ENCODE measurements at places on chromosomes 7 and 10.

DNA sequence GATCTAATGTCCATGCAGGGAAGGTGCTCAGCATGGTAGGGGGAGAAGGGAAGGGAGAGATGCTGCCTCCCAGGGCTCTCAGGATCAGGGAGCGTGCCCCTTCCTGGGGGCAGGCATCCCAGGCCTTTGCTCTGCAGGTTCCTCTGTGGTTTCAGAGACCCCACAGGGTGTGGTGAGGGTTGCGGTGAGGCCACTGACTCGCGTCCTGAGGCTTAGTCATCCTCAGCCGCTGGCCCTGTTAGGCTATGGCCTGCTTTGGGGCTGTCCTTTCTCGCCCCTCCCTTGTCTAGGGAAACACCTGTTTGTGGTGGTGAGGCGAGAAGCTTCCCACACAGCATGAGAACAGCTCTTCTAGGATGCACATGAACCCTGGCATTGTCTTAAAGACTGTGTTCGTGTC lies 558.3 kb upstream of the FOXK1 start:
- DNase-seq: no peak

DNA sequence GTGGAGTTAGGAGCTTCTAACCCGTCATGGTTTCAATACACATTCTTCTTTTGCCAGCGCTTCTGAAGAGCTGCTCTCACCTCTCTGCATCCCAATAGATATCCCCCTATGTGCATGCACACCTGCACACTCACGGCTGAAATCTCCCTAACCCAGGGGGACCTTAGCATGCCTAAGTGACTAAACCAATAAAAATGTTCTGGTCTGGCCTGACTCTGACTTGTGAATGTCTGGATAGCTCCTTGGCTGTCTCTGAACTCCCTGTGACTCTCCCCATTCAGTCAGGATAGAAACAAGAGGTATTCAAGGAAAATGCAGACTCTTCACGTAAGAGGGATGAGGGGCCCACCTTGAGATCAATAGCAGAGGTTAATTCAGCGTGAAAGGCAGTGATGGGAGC lies 22.4 kb downstream of the PRSS2 start:
- DNase-seq: no peak

- DNase-seq: no peak
Observed at GRCh38 chr10:79446758-79447084, 1.3 kb upstream of the ZCCHC24 start.

GRCh38 chr7:69504733-69505420 lies 93.4 kb upstream of the AUTS2 start:
- no peak for DNase-seq

- DNase-seq: peak; percentile 84
Observed at GRCh38 chr10:70672165-70673042, at the start of gene ADAMTS14. TSS of gene ADAMTS14 (plus strand) at chr10:70672506. CDS start at chr10:70672803, 297 bp downstream.

DNA sequence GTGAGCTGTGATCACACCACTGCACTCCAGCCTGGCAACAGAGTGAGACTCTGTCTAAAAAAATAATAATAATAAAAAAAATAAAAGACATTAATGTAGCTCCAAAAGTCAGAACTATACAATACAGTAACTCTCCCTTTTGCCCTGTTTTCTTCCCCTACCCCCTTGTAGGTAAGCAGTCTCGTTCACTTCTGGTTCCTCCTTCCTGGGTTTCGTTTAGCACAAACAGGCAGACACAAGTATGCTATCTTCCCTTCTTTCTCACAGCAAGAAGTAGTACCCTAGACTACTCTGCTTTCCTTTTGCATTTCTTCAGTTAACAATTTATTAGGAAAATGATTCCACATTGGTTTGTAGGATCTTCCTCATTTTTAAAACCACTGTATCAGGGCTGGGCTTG lies 33.1 kb downstream of the PDSS1 start:
- DNase-seq: no peak

DNA sequence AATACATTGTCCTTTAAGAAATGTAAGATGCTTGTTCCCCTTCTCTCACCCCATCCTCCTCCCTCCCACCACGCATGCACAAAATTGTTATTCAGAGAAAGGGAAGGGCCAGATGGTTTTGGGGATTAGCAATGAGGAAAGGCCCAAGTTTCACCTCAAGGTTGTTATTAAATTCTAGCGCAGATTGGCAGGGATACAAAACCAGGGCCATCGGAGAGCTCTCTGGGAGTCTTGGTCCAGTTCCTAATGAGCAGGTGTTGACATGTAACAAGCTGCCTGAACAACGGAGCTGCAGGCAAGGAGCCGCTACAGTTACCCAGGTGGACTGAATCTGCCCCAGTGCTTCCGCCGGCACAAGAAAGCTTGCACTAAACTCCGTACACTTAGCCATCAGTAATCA lies 9.7 kb upstream of the ANK3 start:
- no peak for DNase-seq

GRCh38 chr7:29345590-29345989 lies 151.0 kb downstream of the CHN2 start:
- DNase-seq: peak; percentile 86

- peak; percentile 65 for DNase-seq
Observed at GRCh38 chr7:132577206-132578049, 1.2 kb upstream of the PLXNA4 start.

DNA sequence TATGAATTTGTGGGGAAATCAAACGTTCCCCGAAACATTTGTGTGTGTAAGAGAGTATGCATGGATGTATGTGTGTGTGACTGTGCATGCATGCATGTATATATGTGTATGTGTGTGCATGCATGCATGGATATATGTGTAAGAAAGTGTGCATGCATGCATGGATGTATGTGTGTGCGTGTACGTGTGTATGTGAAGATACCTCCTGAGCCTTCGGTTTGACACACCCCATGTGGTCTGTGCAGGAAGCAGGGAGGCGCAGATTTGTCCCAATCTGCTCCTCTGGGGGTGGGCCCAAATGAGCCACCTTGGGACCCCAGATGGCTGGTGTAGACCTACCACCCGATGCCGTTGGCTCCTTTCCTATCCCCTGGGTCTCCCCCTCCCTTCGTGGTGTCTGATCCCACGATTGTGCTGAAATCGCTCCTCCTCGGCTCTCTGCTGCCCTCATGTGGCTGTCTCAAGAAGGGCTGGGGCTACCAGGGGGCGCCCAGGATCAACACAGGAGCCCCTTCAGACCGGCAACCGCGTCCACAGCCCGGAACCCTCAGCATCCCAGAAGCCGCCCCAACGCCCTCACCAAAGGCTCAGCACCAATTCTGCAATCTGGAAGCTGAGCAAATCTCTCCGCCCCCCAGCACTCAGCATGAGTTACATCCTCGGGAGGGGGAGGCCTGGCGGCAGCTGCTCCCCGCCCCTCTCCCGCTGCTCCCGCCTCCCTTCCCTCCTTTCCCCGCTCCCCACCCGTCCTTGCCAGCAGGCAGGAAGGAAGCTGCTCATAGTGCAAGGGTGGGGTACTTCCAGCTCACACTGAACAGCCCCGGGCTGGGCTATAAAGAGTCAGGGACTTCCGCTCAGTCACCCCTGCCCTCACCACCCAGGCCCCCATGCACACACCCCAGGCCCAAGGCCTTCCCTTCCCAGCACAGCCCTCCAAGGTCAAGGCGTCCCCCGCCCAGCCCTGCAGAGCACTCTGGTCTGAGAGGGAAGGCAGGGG lies 2.3 kb upstream of the NOS3 start:
- no peak for DNase-seq

GRCh38 chr7:135117096-135117495 lies 30.8 kb upstream of the TMEM140 start:
- no peak for DNase-seq

GRCh38 chr10:119346095-119346832 lies 138.9 kb downstream of the GRK5 start:
- DNase-seq: no peak

GRCh38 chr10:103120977-103121735 lies 71.9 kb downstream of the NT5C2 start:
- no peak for DNase-seq

- no peak for DNase-seq
Observed at GRCh38 chr7:155588468-155588998, 42.2 kb upstream of the CNPY1 start.

- DNase-seq: no peak
Observed at GRCh38 chr10:86951184-86951761, 6.1 kb downstream of the MMRN2 start.

DNA sequence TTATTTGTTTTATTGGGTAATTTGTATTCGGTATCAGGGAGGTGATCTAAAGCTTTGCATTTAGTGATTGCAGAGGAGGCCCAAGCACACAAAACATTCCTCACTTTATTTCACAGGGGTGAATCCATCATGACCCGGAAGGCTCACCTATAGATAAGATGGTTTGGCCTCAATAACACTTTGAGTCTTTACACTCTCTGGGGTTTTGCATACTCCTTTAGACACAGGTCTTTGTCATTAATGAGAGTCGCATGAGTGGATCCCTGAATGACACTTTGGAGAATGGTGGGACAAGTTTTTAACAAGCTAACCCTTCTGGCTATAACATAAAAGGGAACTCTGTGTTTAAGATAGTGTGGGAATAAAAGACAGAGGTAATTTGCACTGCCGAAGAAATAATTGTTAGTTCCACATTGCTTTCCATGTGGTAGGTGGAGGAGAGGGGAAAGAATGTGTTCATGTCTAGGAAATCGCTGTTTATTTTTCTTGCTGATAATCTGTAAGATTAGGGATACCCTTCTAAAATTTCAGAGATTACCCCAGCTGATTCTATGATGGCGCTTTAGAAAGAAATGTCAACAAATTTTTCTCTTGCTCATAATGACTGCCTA lies 455.8 kb downstream of the TFEC start:
- no peak for DNase-seq

- no peak for DNase-seq
Observed at GRCh38 chr10:131650771-131651673, 249.8 kb upstream of the PPP2R2D start.

DNA sequence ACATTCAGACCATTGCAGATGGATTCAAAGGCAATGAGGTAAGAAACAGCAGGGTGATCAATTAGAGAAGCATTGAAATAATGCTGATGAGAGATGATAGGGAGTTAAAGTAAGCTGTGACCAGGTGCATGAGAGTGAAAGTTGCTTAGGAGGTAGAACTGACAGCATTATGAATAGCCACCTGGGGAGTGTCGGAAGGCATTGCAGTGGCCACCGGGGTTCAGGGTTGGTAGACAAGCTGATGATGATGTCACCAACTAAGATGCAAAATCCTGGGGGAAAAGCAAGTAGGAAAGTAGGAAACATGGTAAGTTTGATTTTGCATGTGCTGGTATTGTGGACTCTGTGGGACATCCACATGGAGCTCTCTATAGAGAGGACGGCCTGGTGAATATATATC lies 211.9 kb upstream of the ETV1 start:
- DNase-seq: no peak

- DNase-seq: no peak
Observed at GRCh38 chr7:24964191-24964590, 15.8 kb downstream of the OSBPL3 start.

All from globus pallidus (tissue), 1 donor.